D341Med (cell line): ENCODE measurements at places on chromosomes 4 and X.

- DNase-seq, result peak; percentile 39
Observed at GRCh38 chr4:1080961-1081688, 32.2 kb downstream of the RNF212 start.

DNA sequence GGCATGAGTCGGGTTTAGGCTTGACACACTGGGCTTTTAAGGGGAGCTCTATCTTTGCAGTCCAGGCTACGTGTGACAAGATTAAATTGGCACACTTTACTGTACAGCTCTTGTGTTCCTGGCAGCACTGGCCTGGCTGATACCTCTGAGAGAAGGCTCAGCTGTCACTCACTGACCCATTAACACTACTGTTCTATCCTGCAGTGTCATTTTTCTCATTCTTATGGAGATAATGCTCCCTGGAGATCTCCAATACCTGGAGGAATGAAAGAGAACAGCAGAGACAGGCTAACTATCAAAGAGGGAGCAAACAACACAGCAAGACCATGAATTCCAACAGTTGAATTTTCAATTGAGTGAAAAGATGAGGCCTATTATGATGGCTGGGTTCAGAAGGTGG, 1.7 kb upstream of the PDHA2 start:
- DNase-seq, result no peak

DNA sequence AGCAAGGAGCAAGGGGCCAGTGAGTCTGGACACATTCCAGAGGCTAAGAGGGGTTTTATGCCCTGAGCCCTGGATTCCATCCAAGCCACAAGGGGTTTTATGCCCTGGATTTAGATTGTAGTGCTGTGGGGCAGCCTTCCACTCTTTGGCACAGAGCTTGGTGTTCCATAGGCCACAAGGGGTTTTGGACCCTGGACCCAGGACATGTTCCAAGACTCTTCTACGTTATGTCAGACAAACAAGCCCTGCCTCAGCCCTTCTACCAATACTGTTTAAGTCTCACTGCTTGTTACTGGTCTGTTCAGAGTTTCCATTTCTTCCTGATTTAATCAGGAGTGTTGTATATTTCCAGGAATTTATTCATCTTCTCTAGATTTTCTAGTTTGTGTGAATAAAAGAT, 12.8 kb upstream of the SCARB2 start:
- DNase-seq, result no peak

- DNase-seq, result no peak
Observed at GRCh38 chrX:55624403-55624802, 1.2 kb downstream of the FOXR2 start.

GRCh38 chrX:15465347-15465746, 27.8 kb downstream of the PIR start:
- no peak for DNase-seq

GRCh38 chr4:55469979-55470378, 74.2 kb downstream of the TMEM165 start:
- no peak for DNase-seq

GRCh38 chr4:124803026-124803425, 90.5 kb upstream of the ANKRD50 start:
- no peak for DNase-seq

GRCh38 chr4:169045862-169046584, 36.0 kb upstream of the CBR4 start:
- peak; percentile 54 for DNase-seq

- no peak for DNase-seq
Observed at GRCh38 chr4:129839687-129840086, 743.7 kb downstream of the C4orf33 start.

- DNase-seq, result peak; percentile 75
Observed at GRCh38 chr4:140609548-140610425, 41.0 kb upstream of the UCP1 start.

DNA sequence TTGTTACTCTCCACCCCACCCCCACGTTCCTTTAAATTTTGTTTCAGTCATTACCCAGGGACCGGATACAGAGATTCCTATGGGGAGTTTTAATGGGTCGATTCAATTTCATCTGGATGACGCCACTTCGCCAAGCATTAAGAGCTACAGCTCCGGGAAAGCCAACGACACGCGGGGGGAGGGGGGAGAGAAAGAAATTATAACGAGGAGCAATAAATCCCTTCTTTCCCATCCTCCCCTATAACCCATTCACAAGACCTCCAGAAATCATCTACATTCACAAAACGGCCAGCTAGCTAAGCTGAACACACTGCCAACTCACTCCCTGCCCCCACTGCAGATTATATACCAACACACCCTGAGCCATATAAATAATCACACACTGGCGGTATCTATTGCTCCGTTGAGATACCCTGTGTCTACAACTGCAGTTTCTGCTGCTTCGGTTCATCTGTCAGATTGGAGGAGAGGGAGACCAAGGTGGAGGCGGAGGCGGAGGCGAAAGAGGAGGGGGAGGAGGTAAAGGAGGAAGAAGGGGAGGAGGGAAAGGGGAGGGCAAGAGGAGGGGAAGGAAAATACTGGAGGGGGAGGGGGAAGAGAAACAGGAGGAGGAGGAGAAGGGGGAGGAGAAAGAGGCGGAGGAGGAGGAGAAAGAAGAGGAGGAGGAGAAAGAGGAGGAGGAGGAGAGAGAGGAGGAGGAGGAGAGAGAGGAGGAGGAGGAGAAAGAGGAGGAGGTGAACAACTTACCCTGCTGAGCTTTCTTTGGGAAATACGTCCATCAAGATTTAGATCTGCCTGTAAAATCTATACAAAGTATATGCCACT, 113.9 kb upstream of the VAMP7 start:
- DNase-seq, result peak; percentile 65

GRCh38 chr4:80071604-80072227, 1.3 kb downstream of the ANTXR2 start:
- no peak for DNase-seq

DNA sequence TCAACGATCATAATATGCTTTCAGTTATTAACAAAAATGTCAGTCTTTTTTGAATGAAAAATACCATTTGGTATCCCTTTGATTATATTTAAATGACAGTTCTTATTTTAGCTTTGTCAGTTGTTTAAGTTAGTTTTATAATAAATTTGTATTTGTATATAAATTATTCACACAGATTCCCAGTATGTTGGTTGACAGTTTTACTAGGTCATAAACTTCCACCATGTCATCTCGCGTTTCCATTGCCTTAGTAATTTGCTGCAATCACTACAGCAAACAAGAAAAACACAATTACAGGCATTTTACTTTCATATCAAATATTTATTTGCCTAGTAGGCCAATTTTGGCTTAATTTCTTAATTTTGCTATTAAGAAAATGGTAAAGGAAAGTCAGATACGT, 109.6 kb upstream of the ANK2 start:
- no peak for DNase-seq

DNA sequence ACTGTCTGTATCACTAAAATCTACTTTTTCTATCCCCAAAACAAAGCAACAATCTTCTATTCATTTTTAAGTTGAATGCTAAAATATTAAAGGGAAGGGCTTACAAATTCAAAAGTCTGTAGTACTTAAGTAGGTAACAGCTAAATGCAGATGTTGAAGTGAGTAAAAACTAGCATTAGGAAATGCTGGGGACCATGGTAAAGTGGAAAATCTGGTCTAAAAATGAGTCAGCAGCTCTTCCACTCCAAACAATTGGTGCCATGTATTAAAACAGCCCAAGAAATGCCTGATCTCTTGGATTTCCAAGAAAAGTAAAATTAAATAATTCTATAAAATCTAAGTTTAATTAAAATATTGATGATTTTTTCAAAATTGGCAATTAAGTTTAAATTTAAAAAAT, 73.3 kb upstream of the PPP3CA start:
- no peak for DNase-seq

GRCh38 chr4:180828455-180829018, 1414.7 kb upstream of the TENM3 start:
- peak; percentile 45 for DNase-seq

- no peak for DNase-seq
Observed at GRCh38 chrX:110277609-110278008, 40.3 kb downstream of the AMMECR1 start.

DNA sequence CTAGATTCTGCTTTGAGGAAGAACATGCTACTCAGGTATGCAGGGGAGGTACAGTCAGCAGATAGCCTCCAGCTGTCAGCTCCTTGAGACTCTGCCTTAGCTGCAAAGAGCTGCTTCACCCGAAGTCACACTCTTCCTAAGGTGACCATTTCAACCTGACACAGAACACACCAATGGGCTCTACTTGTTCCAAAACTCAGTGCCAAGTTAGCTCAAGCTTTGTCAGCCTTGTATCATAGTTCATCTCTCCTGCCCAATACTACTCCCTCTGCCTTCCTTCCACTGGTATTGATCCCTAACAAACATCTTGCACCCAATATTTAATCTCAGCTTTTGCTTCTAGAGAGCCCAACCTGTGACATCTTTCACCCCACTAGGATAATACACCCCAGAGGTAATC, 7.8 kb upstream of the SMARCA1 start:
- DNase-seq, result no peak

GRCh38 chrX:149453906-149454822, 50.9 kb downstream of the IDS start:
- no peak for DNase-seq

DNA sequence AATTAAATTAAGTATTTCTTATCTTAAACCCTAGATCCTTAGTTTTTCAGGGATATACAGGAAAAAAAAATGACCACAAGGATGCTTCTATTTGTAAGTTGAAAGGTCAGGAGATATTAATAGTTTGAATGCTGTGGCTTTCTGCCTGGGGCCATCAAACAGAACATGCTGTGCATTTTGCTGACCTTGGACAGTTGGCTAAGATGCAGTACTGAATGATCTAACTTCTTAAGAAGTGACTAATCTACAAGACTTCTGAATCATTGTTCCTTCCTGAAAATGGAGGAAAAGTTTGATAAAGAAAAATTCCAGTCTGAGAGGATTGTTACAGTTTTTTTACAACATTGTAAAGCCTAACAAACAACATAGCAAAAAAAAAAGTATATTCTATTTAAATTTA, 237.8 kb upstream of the JADE1 start:
- no peak for DNase-seq

DNA sequence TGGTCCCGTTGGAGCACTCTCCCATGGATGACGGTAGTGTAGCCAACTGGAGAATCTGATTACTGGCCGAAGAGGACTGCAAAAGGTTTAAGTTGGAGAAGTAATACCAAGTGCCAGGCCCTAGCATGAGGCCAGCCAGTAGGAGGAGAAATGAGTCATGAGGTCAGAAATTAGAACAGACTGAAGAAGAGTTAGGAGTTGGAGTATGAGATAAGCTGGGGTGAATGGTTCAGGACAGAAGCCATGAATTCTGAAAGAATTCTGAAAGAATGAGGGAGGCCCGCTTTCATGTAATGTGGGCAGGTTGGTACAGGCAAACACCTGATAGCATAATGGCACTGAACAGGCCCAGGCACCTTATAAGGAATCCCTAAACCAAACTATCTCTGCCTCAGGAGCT, 18.4 kb upstream of the STK26 start:
- no peak for DNase-seq

GRCh38 chr4:102454981-102455685, 46.0 kb upstream of the NFKB1 start:
- DNase-seq, result no peak

- no peak for DNase-seq
Observed at GRCh38 chrX:63434206-63434605, 83.1 kb upstream of the SPIN4 start.

GRCh38 chr4:162164906-162165510, 1.2 kb upstream of the FSTL5 start:
- no peak for DNase-seq
